ENCODE measurements at places on chromosomes 13 and 19.

DNA sequence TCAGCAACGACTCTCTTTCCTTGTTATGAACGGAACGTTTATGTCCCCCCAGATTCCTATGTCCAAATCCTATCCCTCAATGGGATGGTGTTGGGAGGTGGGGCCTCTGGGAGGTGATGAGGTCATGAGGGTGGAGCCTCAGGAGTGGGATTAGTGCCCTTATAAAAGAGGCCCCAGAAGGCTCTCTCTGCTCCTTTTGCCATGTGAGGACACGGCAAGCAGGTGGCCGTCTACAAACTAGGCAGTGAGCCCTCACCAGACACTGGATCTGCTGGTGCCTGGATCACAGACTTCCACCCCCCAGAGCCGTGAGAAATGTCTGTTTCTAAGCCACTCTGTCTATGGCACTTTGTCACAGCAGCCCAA lies 53.2 kb downstream of the EPS15L1 start:
- DNase-seq = no peak

DNA sequence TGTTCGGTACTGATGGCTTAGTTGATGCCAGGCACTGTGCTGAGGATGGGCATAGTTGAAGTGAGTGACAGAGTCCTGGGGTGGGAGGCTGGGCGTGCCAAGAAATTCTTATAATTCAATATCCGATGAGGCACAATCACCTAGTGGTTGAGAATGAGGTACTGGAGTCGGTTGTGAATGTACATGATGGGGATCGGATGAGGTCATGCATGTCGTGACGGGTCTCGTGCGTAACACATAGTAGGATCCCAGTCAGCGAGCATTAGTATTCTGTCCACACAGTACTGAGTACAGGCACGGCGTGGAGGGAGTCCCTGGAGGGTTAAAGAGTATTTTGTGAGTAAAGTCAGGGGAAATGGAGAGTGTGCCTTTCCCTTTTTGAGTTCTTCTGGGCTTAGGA lies 2.8 kb downstream of the SAFB start:
- no peak for DNase-seq

DNA sequence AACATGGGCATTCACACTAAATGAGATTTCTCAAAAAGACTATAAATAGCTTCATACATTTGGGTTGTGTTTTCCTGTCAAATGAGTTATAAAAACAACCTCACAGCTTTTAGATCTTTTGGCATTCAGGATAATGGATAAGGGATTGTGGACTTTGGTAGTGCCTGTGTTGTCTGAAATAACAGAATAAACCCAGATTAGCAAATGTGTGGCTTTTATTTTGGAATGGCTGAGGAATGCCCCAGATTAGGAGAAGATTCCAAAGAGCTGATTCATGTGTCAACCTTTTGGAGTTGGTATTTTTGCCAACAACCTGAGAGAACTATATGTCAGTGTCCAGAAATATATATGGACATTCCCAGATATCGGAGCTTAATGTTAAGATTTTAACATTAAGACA lies 164.7 kb downstream of the MTUS2 start:
- DNase-seq = no peak

- no peak for DNase-seq
These were observed 163.0 kb upstream of the IRS2 start for GRCh38 chr13:109949397-109949796.

GRCh38 chr19:16032509-16033135 lies 43.7 kb upstream of the TPM4 start:
- DNase-seq = peak; percentile 27

GRCh38 chr13:102441085-102441484 lies 39.2 kb upstream of the FGF14 start:
- no peak for DNase-seq

Measured in spleen (tissue), 13 donors.